ENCODE measurements at places on chromosomes 3 and 15.

DNA sequence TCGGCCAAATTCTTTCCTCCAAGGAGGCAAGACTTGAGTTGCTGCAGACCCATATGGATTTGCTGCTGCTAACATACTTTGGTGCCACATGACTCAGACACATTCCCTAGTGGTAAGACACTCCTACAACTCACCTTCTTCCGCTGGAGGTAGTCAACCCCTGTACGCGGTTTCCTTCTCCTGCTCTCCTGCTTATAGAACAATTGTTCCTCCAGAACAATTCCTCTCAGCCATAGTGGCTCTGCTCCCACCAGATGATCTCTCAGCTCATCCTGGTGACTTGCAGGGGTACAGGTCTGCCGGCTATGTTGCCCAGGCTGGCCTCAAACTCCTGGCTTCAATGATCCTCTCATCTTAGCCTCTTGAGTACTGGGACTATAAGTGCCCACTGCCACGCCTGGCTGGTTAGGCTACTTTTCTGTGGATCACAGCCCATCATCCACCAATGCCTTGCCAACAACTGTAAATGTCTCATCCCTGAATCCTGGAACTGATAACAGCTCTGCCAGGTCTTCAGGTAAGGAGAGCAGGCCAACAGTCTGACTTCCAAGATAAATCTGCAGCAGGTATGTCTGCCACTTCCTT, 2.4 kb upstream of the CXCR6 start:
- no peak for DNase-seq

DNA sequence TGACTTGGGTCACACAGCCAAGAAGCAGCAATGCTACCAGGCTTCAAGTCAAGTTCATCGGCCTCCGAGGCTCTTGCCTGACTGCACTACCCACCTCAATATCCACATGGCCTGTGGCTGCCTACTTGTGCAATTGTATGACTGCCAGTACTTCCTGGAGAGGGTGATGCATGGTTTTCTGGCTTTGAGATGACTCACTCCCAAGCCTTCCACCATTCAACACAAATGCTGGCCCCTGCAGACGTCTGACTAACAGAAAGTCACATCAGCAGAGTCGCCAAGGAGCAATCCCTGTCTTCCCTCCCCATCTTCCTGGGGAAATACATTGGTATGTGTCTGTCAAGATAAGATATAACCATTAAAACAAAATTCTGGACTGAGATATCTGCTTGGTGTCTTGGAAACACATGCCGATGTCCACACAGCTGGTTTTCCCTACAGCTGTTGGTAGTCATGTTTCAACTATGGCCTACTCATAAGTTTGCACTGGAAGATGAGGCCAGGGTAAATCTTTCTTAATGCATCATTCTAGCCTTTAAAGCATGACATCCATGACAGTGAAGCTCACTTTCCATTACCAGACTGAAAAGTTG, 79.6 kb upstream of the SPATA12 start:
- DNase-seq = peak; percentile 82

- no peak for DNase-seq
Measured at GRCh38 chr3:156397534-156397933, 157.4 kb downstream of the SSR3 start.

- peak; percentile 42 for DNase-seq
Measured at GRCh38 chr3:195187609-195188425, 83.1 kb downstream of the XXYLT1 start.

DNA sequence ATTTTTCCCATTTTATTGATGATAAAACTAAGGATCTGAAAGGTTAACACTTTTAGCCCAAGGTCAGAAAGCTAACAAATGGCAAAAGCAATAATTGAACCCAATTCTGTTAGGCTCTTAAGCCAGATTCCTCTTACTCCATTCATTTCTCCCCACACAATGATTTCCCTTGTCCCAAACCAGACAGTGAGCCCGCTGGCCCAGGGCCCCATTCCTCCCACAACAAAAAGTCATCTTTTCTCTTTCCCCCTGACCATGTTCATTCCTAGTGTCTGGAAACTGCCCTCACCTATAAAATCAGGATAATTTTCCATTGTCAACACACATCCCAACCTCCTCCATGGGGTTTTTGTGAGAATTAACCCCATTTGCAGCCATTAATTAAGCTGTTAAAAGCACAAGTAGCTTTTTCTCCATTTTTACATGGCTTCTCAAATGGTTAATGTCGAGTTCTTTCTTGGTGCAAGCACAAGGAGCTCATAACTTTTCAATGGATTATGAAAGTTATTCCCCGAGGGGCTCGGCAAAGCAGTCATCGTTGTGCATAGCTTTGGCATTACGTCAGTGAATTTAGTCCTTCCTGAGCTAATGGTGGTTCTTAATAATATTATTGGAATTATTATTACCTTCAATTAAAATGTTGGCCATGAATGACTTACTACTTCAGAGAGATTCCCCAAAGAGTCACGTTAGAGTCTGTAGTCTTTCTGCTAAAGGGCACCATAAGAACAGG, 151.0 kb upstream of the WNT5A start:
- no peak for DNase-seq

DNA sequence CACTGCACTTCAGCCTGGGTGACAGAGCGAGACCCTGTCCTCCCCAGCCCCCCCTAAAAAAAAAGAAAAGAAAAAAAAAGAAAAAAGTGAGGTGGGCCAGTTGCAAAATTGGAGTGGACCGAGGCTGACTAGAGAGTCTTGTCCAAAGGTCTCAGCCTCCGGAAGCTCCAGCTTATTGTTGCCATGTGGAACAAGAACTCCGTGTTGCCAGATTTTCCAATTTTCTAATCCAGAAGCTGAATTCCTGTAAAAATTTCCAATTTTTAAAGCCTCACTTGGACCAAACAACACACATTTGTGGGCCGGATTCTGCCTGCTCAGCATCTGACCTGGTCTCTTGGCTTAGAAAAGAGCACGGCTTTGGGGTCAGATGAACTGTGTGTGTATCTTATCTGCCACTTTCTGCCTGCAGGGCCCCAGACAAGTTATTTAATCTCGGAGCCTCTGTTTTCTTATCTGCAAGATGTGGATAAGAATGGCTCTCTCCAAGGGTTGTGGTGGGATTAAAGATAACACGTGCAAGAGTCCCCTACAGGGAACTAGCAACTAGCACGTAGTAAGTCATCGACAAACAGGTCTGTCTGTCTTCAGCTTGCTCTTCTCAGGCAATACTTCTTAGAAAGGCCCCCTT, 73.7 kb upstream of the TLE3 start:
- DNase-seq = no peak

DNA sequence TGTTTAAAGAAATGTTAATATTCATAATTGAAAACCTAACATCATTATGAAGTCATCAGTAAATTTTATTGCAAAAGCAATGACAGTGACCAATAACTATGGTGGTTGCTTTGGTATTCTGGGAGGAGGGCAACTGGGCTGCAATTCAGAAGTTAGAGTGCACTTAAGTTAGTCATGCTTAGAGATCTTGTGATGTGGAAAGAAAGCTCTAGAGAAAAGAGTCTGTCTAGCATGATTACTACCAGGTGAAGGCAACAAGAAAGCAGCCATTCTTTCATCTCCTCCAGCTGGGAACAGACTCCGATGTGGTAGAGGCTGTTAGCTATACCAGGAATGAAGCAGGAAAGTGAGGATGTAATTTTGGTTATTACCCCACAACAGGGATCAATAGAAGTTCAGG, 625.6 kb downstream of the SI start:
- no peak for DNase-seq

- DNase-seq = peak; percentile 64
Measured at GRCh38 chr3:126156468-126156867, 23.9 kb downstream of the ALDH1L1 start.

DNA sequence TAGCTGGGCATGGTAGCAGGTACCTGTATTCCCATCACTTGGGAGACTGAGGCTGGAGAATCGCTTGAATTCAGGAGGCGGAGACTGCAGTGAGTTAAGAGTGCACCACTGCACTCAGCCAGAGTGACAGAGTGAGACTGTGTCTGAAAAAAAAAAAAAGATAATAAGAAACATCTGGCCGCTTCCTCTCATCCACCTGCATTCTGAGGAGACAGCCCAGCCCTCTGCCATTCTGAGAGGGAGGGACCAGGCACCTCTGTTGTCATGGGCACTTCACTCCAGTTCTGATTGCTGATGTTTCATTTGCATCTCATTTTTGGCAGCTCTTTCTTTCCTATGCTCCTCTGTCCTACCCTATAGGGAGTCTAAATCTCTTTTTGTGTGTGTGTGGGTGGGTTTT, 36.4 kb upstream of the GSK3B start:
- no peak for DNase-seq

DNA sequence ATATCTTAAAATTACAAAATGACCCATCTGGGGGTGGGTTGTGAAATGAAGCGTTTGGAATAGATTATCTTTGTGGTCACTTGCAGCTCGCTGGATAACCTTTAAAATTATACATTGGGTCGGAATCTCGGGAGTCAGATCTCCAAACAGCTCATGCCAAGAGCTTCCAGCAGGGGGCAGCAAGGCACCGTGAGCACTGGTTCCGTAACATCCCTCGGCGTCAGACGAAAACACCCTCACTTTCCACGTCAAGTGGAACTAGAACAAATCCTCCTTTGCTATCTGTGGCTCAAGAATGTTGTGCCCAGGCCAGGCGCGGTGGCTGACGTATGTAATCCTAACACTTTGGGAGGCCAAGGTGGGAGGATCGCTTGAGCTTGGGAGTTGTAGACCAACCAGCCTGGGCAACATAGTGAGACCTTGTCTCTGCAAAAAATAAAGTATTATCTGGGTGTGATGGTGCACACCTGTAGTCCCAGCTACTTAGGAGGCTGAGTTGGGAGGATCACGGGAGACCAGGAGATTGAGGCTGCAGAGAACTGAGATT, 31.1 kb downstream of the UMPS start:
- peak; percentile 83 for DNase-seq

DNA sequence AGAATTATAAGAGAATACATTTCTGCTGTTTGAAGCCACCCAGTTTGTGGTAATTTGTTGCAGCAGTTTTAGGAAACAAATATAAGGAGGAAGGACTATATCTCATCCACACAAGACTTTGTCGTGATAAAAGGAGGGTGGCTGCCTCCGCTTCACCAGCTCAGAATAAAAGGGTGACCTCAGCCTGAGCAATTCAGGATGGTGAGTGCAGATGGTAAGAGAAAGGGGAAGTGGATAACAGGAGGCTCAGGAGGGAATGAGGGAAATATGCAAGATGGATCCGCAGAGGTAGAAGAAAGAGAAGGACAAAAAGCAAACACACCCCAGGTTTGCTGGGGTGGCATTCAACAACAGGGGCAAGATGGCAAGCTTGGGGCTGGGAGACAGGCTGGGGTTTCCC, 108.1 kb upstream of the TNFAIP8L3 start:
- no peak for DNase-seq

DNA sequence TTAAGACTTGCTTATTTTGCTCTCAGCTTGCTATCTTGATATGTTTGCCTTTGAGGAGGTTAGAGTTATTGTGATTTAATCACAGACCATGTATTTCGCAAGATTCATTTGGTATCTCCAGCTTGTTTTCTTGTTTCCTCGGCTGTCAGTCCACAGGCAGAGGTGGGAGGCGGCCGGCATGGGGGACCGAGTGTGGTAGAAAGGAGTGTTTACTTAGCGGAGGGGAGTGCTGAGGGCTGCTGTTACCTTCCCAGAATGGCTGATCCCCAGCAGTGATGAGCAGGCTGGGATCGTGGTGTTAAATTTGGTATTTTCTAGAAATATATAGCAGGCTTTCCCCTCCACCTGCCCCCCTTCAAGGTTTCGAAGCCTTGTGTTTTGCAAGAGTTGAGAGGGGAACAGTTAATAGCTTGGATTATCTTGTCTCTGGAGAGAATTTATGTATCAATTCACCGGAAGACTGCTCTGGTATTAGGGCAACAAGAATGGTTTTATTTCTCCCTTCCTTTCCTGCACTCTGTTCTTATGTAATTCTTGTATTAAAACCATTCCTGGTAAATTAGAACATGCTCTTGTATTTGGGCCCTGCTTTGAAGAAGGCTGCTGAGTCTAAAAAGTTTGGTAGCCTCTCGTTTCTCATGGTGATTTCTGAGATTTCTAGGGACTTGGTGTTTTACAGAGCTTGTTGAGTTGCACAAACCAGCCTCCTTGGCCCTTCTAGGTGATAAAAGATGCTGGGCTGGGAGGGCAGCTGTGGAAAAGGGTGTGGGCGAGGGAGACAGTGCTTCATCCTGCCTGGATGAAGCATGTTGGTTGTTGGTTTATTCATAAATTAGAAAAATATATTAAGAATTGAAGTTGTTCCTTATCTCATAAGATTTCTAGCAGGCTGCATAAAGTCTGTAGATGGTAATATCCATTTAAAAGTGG, 151.4 kb downstream of the IGF1R start:
- no peak for DNase-seq

DNA sequence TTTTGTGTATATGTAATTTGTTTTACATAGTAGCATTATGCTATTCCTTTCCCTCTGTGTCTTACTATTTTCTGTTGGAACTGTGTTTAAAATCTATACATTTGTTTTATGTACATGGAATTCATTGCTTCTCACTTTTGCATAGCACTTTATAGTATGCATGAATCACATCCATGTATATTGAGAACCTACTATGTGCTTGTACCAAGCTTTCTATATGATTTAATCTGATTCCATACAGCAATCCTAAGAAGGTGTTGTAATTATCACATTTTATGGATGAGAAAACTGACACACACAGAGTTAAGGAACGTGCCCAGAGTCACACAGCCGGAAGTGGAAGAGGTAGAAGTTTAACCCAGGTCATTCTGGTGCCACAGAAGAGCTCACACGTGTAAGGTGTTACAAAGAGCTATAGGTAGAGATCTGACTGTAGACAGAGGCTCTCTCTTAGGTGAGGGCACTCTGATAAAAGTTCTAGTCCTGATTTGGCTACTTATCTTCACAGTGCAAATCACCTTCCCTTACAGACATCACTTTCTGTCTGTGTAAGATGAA, 3.5 kb upstream of the SMAD3 start:
- no peak for DNase-seq

- DNase-seq = no peak
Measured at GRCh38 chr3:173635826-173636225, 238.3 kb downstream of the NLGN1 start.

- no peak for DNase-seq
Measured at GRCh38 chr3:21785765-21786437, 34.9 kb upstream of the ZNF385D start.

GRCh38 chr3:127221037-127221436, 28.1 kb downstream of the PRR23E start:
- no peak for DNase-seq

DNA sequence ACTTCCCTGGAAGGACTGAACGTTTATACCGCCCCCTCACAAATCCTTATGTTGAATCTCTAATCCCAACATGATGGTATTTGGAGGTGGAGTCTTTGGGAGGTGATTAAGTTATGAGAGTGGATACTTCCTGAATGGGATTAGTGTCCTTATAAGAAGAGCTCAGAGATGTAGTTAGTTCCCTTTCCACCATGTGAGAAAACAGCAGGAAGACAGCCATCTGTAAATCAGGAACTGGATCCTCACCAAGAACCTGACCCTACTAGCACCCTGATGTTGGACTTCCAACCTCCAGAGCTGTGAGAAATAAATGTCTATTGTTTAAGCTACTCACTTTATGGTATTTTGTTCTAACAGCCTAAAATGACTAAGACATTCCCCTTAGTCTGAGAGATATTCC, 33.3 kb upstream of the SACM1L start:
- no peak for DNase-seq

GRCh38 chr3:48407542-48408099, 22.3 kb downstream of the PLXNB1 start:
- DNase-seq = no peak
